ENCODE measurements at places on chromosomes 4 and X.
A peak's percentile ranks its signal among the peaks of the same experiment; 100 is the strongest.

DNA sequence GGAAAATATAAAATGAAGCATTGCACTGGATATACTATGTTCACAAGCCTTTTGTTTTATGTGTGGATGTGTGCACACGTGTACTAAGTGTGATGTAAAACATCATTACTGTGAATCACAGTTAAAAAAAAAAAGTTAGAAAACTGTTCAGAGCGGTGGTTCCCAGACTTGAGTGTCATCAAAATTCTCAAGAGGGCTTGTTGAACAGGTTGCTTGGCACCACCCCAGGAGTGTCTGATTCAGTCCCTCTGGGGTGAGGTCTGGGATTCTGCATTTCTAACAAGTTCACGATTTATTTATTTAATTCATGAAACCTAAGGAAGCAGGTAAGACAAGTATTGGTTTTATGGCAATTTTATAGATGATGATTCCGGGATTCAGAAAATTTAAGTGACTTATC, 1.8 kb downstream of the CENPU start:
- peak; percentile 17 for DNase-seq

GRCh38 chr4:152259866-152260265, 276.0 kb downstream of the FBXW7 start:
- no peak for DNase-seq

DNA sequence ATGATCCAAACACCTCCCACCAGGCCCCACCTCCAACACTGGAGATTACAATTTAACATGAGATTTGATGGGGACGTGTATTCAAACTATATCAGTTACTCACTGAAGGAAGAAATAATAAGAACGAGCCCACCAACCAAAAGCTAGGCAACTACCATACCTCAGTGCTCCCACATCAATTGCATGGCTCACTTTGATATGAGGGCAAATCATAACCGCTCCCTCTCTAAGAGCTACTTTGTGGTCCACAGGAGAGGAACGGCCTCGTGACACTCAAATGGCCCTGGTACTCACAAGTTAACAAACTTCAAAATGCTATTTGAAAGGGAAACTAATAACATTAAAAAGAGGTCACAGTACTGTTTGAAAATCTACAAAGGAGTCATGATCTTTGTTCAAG, 170.7 kb upstream of the SLC7A11 start:
- DNase-seq: no peak

GRCh38 chrX:9651737-9652136, 113.9 kb downstream of the GPR143 start:
- DNase-seq: no peak

DNA sequence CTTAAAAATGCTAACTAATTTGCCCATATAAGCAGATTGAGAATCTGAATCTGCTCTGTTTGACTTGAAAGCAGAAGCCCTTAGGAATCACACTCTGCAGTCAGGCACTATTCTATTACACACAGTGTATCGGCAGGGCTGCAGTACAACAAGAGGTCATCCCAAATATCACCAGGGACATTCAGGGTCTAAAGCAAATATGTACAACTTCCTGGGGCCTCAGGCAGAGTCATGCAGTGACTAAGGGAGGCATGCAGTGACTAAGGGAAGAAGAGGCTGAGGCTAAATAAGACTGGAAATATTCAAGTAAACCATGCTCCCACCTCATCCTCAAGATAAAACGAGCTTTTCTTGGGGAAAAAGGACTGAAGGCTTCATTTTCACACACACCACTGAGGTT, 20.9 kb downstream of the MAPK10 start:
- DNase-seq: no peak

DNA sequence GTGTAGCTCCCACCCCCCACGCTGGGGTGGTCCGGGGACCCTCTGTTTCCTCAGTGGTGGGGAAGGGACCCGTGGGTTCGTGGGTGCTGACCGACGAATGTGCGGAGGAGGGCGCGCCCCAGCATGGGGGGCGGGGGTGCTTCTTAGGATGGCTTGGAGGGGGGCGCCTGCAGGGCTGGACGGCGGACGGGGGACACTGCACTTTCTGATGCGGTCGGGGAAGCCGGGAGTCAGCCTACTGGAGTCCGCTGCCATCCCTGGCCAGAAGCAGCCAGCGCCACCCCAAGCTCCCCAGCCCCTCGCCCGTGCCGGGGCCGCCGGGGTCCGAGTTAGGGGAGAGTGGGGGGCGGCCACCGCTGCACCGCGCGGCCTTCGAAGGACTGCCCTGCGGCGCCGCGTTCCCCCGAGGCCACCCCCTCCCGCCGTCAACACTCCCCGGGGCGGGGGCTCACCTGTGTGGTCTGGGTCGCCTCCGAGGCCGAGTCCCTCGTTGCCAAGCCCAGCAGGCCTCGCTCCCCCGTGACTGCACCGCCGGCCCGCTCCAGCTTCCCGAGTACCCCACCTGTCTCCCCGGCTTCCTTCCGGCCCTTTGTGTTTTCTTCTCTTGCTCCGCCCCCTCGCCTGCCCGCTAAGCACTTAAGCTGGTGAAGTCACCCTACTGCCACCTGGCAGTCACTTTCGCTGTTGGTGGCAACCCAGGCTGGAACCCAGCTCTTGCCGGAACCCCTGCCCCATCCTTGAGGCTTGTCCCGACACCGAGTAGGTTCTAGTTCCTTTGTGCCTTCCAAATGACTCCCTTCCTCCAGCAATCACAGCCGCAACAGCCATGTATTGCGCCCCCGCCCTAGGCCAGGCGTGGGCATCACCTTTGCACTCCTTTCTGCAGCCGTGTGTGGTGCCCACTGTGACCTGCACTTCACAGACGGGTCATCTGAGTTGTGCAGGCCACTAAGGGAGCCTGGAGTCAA, at the start of gene OCIAD2:
TSS of gene OCIAD2 (minus strand) at position 569 of the 968 bp plus-strand sequence. CDS start 2,225 bp downstream, outside the sequence.
- DNase-seq: peak; percentile 85

GRCh38 chrX:54808109-54808604, 612 bp downstream of the MAGED2 start:
- DNase-seq: peak; percentile 34

GRCh38 chrX:131763674-131764073, 219.8 kb downstream of the OR13H1 start:
- no peak for DNase-seq

GRCh38 chr4:25113915-25114904, 46.0 kb downstream of the SEPSECS start:
- no peak for DNase-seq

DNA sequence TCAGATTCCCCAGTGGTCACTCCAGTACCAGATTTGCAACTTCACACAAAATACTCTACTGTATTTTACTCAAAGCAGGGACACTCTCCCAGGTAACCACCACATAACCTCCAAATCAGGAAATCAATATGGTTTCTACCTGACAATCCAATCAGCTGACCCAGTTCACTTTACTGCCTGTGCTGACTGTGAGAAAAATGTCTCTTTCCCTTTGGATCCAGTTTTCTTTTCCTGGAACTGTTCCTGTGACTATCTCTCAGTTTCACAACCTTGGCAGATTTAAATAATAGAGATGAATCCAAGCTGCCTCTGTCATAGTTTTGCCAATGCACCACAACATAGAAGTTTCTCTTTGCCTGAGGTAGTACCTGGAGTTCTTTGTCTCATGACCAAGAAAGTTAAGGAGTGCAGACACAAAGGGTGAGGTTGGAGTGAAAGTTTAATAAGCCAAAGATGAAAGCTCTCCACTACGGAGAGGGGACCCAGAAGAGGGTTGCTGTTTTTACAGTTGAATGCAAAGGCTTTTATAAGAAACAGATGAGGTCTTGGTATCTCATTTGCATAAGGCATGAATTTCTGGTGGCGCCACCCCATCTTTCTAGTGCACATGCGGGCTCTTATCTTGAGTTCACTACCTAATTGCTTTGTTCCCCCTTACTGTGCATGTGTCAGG, 29.7 kb upstream of the IL9R start:
- no peak for DNase-seq

DNA sequence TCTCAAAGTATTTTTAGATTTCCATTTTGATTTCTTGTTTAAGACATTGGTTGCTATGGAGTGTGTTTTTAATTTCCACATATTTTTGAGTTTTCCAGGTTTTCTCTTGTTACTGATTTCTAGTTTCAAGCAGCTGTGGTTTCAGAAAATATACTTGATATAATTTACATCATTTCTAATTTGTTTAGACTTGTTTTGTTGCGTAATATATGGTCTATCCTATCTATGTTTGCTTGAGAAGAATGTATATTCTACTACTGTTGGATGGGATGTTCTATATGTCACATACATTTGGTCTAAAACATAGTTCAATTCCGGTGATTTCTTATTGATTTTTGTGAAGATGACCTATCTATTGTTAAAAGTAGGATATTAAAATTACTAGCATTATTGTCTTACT, 170.5 kb upstream of the EMCN start:
- DNase-seq: no peak

GRCh38 chr4:70728091-70728490, 6.3 kb downstream of the RUFY3 start:
- DNase-seq: no peak

DNA sequence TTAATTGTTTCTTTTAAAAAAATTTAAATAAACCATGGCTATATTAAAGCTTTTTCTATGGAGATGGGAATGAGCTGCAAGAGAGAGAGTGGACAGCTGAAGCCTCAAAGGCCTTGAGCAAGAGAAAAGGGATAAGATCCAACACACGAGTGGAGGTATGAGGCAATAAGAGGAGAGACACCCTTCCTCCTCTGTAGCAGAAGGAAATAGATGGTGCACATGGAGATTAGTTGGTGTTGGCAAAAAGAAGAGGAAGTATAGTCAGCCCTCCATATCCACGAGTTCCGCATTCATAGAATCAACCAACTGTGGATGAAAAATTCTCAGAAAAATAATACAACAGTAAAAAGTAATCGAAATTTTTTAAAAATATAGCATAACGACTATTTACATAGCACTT, 3.2 kb downstream of the CXorf38 start:
- DNase-seq: no peak

DNA sequence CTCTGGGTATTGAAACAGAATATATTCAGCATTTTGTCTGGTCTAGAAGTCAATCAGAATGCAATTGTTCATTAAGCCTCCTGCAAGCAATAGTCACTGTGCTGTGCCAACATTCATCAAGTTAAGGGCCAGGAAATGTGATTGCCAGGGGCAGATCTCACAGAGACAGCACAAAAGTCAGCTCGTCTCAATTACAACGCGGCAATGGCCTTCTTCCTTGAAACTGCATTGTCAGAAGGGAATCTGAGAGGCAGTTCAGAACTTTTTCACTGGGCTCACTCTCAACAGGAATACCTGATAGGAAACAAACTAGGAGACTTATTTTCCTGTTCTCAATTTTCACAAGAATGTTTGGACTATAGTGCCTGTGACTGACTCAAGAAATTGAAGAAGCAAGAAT, 131.1 kb upstream of the NR3C2 start:
- DNase-seq: no peak

GRCh38 chr4:130183096-130183495, 1087.1 kb downstream of the C4orf33 start:
- DNase-seq: no peak

GRCh38 chr4:116881077-116881476, 204.3 kb downstream of the TRAM1L1 start:
- no peak for DNase-seq

DNA sequence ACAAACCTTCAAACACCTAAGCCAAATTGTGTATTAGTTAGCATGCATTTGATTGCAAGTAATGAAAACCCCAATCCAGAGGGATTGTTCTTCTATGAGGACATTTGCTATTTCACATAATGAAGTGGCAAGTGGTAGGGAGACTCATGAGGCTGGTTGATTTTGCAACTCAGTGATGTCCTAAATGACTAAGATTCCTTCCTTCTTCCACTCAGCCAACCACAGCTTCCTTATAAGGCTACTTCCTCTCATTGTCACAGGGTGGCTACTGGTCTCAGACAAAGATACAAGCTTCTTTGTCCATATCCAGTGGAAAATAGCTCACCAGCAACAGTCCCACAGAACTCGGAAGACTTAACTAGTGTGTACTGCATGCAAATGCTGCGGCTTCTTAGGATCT, 5.3 kb upstream of the OTC start:
- DNase-seq: no peak

- no peak for DNase-seq
Measured at GRCh38 chrX:15202454-15203177, 67.3 kb downstream of the ASB9 start.

DNA sequence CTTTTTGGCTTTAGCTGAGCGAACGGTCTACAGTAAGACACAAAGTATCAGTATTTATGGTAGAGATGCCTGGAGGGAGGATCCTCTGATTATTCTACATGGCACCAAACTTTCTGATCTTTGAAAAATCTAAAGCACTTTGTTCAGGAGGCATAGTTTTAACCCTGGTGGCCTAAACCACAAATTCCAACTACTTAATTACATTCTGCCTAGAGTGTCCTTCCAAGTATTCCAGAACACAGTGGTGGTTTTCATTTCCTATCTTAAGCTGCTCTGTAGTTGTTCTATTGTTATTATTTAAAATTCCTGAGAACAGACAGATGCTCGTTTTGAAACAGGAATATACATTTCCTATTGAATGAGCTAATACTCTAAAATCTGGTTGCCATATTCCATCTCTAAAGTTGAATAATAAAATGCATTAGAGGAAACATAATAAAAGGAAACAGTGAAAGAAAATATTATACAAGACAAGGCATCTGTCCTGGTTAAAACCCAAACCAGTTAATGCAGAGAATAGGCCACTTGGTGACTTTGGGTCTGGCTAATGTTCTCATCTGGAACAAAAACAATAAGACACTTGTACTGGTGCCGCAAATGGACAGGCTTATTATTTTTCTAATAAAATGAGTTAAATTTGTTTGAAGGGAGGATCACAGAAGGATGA, 657.4 kb downstream of the SPRY1 start:
- no peak for DNase-seq

- DNase-seq: no peak
Measured at GRCh38 chr4:39699687-39700409, 1.9 kb downstream of the UBE2K start.

DNA sequence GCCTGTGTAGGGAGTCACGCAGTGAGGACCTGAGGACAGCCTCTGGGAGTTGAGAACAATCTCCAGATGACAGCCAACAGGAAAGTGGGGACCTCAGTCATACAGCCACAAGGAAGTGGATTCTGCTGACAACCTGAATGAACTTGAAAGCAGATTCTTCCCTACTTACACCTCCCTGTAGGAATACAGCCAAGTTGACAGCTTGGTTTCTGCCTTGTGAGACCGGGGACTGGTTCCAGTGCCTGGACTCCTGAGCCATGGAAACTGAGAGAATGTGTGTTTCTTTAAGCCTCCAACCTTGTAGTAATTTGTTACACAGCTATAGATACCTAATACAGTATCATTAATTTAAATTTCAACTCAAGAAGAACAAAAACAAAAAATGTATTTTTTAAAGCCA, 107.5 kb downstream of the CNKSR2 start:
- no peak for DNase-seq

GRCh38 chr4:16685536-16685935, 212.9 kb downstream of the LDB2 start:
- DNase-seq: no peak

DNA sequence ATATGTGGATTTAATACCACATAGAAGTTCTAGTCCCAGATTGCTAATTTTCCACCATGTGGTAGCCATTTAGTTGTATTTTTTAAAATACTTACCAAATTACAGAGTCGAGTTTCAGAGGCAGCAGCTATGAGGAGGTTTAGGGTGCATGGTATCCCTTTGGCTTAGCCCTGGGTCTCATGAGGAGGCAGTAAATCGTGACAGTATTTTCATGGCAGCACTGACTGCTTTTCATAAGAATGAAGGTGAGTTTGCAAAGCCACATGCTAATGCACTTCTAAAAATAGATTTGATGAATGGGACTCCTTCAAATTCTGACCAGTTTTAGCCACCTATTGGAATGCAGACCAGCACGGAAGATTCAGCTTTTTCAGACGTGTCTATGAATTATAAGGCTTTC, 114.0 kb upstream of the FRG1 start:
- no peak for DNase-seq

Measured in activated CD4-positive, alpha-beta T cell treated with anti-CD3 and anti-CD28 coated beads for 48 hours (primary cell).